Chondrocyte (in vitro differentiated cells): ENCODE measurements at places on chromosomes 6 and 20.

DNA sequence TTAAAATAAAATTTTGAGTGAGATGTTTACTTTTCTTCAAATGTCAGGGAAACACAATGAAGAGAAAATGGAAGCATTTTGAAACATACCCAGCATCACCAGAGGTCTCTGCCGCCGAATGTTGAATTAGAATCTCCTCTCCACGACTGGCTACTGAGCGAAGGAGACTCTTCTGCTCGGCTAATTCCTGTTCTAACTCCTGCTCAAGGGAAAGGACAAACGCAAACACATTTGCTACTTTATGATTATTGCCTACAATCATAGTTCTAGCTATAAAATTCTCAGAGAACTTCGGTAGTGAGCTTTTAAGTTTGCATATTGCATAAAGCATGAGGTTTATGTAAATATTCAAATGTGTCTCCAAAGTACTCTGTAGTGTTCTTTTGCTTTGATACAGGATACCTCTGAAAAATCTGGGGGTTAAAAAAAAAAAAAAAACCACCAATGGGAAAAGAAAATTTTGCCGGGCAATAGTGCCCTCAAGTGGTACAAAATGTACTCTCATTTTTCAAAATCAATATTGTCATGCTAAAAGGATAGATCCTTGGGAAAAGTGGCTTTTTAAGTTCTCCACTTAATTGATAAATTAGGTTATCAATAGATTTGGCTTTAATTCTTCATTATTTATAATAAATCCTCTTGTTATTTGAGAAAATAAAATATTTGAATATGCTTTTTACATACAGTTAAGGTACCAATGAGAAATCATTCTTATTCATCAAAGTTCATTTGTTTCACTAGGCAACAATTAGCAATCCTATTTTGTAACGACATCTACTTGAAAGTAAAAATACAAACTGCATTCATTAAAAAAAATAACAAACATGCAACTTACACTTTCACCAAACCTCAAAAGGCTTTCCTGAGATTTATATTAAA is 369.0 kb downstream of the SYNE1 start:
- DNase-seq, result no peak

DNA sequence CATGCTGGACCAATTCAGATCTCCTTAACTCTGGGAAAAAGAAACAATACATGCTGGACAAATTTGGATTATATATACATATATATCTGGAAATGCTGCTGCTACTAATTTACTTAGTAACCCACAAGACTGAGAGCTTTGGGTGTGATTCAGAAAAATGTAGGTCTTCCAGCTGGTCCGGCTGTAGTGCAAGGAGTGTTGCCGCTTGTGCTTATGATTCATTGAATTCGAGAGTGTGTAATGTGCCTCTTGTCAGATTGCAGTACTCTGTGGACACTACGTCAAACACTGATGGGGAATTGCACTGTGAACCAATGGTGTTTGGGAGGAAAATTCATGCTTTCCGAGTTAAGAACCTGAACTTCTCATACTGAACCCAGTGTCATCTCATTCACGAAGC is 1155.5 kb downstream of the EPHA7 start:
- DNase-seq, result no peak

DNA sequence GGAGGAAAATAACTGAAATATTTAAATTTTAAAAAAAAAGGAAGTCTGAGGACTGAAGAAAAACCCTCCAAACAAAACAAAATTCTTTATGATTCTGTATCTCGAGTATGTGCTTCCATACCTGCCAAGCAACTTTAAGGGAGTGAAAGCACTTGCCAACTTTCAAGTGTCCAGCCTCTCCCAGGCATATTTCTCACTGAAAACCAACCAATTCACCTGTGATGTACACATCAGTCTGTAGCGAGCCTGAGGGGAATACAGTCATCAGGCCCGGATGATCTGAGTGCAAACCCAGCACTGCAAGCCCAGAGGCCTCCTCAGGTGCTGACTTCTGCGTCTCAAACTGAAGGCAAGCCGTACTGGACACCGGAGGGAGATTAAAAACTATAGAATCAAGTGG is 164.8 kb upstream of the NT5E start:
- DNase-seq, result no peak

DNA sequence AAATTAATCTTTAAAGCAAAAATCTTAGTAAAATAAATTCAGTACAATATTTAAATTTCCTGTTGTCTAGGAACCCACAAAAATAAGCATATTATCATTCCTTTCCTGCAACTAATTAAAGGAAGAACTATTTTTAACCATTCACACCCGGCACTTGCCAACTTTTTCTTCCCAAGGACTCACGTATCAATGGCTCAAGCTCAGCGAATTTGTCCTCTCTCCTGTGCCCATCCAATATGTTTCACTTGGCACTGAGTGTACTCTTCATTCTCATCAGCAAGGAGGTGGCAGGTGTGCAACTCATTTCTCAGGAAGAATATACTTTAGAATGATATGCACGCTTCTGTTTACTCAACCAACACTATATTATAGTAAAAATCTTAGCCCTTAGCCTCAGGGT is 419.4 kb downstream of the C6orf118 start:
- DNase-seq, result no peak

GRCh38 chr6:33418690-33419291 is 884 bp upstream of the CUTA start:
- no peak for DNase-seq

GRCh38 chr6:90068703-90069523 is 174.6 kb downstream of the GJA10 start:
- no peak for DNase-seq

- DNase-seq, result no peak
Observed at GRCh38 chr6:113998811-113999210, 27.9 kb upstream of the HDAC2 start.

DNA sequence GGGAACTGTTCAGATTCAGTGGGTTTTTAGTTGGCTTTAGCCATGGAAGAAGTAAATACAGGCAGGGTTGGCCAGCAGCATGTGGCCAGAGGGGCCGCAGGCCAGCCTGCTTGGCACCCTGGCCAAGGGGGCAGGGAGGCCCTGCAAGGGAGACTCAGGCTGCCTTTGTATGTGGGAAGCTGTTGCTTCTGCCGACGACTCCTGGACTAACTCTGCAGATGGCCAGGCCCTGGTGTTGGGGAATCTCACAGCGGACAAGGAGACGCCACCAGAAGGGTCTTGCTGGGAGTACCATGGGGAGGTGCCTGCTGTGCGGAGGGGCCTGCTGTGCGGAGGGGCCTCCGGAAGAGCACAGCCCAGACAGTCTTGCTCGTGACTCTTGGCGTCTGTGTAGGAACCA is 25.2 kb downstream of the PYGB start:
- peak; percentile 56 for DNase-seq

DNA sequence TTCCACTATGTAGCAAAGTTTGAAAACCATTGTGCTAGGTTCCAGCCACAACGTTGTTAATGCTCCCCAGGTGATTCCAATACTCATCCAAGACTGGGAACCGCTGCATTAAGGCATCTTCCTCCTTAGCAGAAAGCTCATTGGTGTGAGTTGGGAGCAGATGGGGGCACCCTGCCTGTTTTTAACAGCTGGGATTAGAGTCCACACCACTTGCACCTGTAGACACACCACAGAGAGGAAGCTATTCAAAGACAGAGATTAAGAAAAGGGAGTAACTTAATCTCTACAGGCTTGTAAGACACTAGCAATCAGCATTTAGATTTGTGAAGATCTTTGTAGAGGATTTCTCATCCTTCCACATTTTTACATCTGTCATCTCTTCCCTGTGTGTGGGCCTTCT is 333.9 kb upstream of the SOX4 start:
- no peak for DNase-seq
